ENCODE measurements at places on chromosomes 2 and 18. TPM values are rescaled to one million over a fixed set of nuclear protein-coding genes. Genes with fewer than 3 reads are reported as not detected.

SERPINB7 gene
- 7.5 TPM for total RNA-seq

PLCD4 gene
- total RNA-seq, result 0.58 TPM

DNA sequence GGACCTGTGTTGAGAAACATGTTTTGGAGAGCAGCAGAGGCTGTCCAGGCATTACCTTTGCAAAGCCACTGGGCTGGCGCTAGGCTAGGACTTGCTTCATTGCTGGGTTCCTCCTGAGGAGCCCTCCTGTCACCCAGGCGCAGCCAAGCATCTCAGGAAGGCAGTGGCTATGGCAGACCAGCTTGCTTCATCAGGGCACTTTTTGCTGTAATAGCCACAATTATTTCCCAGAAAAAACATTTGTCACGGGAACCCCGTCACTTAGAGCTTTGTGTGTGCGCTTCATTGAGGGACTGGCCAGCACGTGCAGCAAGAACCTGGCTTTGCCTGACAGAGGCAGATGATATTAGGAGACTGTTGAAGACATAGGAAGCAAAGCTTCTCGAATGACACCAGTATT is 36.4 kb downstream of the SLC20A1 start:
- DNase-seq, result no peak

GRCh38 chr2:237864940-237865622 is 5.7 kb downstream of the RAMP1 start:
- no peak for DNase-seq

DNA sequence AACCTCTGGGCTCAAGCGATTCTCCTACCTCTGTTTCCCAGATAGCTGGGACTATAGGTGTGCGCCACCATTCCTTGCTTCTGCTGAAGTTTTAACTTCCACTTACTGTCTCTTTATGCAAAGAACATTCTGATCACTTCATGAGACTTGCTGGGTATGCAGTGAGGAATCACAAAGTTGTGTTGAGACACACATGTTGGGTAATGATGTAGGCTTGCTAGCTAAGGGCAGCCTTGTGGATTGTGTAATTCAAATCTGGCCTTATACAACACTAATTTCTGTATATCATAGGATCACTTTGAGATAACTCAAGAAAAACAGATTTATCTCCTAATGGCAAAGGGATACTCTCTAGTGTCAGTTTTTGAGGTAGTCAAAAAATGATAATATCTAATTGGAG is 24.2 kb downstream of the XRCC5 start:
- no peak for DNase-seq

GRCh38 chr18:59512025-59512755 is 153.1 kb upstream of the LMAN1 start:
- no peak for DNase-seq

DNA sequence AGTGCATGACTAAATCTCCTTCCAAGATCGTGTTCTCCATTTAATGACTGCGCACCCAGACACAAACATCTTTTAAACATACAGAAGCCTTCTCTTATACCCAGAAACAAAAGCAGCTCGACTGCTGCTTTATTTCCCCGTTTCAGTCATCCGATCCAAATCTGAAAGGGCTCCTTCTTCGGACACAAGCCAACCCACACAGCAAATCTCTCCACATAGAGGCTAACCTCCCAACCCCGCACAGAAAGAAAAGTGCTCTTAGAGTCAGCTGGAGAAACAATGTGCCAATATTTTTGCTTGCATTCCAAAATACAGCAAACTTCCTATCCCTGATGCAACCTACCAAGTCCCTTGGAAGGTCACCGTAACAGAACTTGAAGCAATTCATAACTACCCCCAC is 29.1 kb downstream of the GAREM1 start:
- DNase-seq, result no peak

DNA sequence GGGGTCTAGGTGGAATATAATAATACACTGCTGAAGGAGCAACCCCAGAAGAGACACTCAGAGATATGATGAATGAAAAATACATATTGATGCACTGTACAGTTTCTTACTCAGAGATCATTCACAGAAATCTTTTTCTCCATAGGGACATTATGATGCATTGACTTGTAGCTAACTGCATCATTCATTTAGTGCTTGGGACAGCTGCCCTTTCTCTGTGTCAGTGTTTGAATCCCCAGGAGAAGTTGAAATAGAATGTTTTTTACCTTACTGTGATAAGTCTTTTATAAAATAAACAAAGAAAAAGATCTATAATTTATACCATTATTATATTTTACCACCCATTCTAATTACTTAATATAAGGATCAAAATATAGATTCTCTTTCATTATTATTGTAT is 91.7 kb upstream of the DSEL start:
- no peak for DNase-seq

GRCh38 chr2:31660165-31660564 is 79.4 kb upstream of the SRD5A2 start:
- no peak for DNase-seq

GRCh38 chr2:46297546-46298271 is 502 bp downstream of the EPAS1 start:
- no peak for DNase-seq

- DNase-seq, result no peak
Measured at GRCh38 chr2:96913398-96914202, 43.7 kb upstream of the SEMA4C start.

DNA sequence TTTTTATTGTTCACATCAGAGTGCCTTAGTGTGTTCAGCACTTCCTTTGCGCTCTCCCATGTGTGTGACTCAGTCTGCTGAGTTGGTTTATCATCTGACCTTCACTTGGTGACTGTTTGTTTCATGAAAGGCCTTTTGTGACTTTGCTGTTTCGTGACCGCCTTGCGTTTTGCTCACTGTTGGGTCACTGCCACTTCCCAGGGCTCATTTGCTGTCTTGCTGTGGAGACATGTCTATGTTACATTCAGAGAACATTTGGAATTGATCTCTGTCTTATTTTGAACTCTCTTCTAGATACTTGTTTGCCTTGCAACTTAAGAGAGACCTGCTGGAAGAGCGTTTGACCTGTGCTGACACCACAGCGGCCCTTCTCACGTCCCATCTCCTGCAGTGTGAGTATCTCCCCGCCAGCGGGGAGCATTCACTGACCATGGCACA is 54.7 kb downstream of the FARP2 start:
- DNase-seq, result peak; percentile 12

DNA sequence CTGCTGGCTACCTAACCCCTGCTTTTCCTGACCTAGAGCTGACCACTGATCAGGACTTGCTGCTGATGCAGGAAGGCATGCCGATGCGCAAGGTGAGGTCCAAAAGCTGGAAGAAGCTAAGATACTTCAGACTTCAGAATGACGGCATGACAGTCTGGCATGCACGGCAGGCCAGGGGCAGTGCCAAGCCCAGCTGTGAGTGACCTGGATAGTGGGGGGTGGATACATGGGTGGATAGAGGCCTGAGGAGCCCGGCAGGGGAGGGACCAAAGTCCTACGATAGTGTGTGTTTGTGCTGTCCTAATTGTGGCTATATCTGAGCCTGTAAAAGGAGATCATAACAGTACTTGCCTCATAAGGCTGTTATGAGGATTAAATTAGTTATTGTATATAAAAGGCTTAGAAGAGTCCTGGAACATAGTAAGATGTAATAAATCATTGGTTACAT is 8.2 kb downstream of the PLCD4 start:
- no peak for DNase-seq

DNA sequence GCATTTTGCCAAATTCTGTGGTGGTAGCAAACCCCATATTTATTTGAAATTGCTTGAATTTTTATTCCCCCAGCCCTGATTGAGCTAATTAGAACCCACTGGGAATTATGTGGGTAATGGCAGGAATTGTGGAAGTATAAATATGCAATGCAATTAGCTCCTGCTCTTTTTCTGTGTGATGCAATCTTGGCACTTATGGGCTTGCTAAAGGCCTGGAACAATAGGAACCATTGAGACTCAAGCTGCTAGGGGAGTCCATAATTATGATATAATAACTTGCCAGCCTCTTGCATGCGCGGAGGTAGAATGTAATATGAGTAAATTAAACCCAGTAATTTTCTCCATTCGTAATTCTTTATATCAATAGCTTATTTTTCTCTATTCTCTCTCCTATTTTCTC is 267.6 kb upstream of the THSD7B start:
- DNase-seq, result no peak

DNA sequence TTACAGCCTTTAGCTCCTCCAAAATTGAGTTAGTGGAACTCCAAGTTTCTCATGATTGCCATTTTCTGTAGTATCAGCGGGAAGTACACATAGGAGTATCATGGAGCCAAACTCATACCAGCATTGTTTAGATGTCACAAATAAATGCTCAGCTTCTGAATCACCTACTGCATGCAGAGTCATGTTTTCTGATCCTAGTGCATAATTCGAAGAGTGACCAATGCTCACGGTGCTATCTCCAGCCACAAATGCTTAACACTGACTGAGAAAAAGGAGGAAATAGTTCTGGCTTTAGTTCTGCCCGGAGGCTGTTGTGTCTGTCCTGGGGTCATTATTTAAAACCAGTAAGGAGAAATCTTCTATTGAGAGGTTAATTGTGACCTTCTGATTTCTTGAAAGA is 45.4 kb upstream of the LRATD1 start:
- DNase-seq, result no peak

GRCh38 chr2:3233877-3234276 is 143.7 kb downstream of the EIPR1 start:
- DNase-seq, result no peak

- DNase-seq, result no peak
Measured at GRCh38 chr2:28103611-28104010, 213.1 kb downstream of the BABAM2 start.

GRCh38 chr2:236523249-236523648 is 46.4 kb upstream of the ACKR3 start:
- DNase-seq, result no peak

Data from epithelial cell of proximal tubule (primary cell).